NCI-H2029 (cell line): ENCODE measurements at places on chromosomes 2 and 18.
A peak's percentile ranks its signal among the peaks of the same experiment; 100 is the strongest.

GRCh38 chr2:188526701-188527100 is 235.0 kb downstream of the GULP1 start:
- DNase-seq = no peak

- DNase-seq = no peak
Observed at GRCh38 chr2:239792405-239793084, 232.6 kb downstream of the NDUFA10 start.

DNA sequence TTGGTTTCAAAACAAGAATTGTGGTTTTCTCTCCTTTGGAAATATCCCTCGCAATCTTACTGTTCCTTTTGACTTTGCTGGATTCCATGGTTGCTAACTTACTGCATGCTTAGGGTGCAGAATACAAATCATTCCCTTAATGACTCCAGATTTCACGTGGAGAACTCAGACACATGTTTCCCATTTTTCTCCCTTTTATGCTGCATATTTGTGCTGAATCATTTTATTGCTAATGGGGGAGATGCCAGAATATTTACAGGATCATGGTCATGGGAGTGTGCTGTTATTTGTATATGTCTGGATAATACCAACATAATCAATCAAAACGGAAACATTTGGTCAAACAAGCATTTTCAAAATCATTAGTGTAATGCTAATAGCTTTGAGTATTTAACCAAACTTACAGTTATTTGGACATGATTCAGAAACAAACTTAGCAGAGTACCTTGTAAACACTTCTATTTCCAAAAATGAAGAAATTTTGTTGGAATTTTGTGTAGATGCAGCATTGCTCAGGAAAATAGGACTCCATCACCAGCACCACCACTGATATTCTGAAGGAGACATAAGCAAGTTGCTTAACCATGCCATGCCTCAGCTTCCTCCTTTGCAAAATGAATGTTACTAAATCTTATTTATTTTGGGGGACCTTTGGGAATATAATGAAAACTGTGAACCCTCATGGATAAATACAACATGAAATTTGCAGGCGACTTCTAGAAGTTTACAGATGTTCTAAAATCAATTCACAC is 122.5 kb upstream of the RND3 start:
- no peak for DNase-seq

GRCh38 chr2:237864940-237865622 is 5.7 kb downstream of the RAMP1 start:
- no peak for DNase-seq

GRCh38 chr18:24198461-24198860 is 59.6 kb downstream of the CABYR start:
- DNase-seq = no peak

- no peak for DNase-seq
Observed at GRCh38 chr18:5894611-5895298, 567 bp downstream of the TMEM200C start.

- no peak for DNase-seq
Observed at GRCh38 chr2:42934580-42935186, 142.3 kb upstream of the HAAO start.

GRCh38 chr2:100397976-100398375 is 19.5 kb downstream of the CHST10 start:
- DNase-seq = no peak

DNA sequence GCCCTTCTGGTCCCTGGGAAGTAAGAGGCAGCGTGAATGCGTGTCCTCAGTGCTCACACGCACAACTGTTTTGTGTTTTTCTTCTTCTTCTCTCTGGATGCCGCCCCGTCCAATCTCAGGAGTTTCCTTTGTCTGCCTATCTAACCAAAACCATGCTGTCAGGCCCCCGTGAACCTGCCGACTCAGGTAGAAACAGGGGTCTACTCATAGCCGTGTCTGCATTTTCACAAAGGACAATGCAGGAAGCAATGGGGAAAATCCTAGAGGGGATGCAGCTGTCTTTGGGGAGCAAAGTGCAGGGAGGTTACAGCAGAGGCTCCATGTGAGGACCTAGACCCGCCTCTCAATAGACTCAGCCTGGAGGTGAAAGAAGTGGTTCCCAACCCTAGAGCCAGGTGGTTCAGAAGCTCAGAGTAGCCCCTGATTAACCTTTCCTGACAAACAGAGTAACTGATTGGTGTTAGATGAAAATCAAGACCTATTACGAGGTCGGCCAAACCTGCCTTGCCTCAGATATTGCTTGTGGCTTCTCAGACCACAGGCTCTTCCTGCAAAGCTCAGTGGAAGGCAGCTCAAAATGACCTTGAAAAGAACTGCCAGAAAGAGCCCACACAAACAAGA is 49.3 kb downstream of the CD226 start:
- DNase-seq = no peak

DNA sequence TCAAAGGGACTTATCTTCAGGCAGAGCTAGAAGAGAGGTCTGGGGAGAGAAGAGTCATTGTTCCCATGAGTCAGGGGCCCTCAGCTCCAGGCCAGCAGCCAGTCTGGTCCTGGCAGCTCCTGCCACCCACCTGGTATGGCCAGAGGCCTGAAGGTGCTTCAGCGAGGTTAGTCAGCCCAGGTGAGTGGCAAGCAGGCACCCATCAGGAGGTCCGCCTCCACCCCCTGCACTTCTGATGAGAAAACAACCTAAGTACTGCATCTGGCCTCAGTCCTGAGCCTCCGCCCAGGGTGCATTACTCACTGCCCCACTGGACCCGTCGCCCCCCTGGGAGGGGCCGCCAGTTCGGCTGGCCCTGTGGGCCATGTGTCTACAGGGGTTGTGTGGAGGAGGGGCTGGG is 130.2 kb downstream of the INHBB start:
- DNase-seq = peak; percentile 9

DNA sequence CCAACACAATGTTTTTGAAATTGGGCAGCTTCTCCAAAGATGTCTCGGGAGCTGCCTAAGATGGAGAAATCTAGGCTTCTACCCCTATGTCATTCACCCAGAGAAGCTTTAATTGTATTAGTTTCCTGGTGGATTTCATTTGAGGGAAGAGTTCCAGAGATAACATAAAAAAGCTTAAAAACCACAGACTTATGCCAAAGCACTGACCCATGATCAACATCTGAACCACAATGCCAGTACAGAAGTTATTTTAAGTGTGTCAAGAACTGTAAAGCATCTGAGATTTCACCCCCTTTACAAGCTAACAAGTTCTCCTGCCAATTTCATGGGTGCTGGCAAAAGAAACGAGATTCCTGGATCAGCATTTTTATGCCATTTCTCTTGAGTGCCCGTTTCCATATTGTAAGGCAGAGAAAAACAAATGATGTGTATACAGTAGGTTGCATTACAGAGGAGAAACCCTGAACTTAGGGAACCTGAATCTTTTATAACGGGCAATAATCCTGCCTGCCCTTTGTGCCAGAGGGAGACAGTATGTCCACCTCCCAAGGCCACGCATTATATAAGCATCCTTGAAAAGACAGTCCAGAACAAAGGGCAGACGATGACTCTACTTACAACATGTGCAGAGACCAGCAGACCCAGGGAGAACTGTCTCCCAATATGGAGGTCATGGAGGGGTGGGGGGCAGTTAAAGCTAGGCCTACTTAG is 44.1 kb downstream of the MREG start:
- DNase-seq = no peak

GRCh38 chr18:44764863-44765262 is 84.2 kb downstream of the SETBP1 start:
- DNase-seq = no peak

GRCh38 chr2:75108937-75109482 is 90.3 kb downstream of the TACR1 start:
- DNase-seq = no peak

DNA sequence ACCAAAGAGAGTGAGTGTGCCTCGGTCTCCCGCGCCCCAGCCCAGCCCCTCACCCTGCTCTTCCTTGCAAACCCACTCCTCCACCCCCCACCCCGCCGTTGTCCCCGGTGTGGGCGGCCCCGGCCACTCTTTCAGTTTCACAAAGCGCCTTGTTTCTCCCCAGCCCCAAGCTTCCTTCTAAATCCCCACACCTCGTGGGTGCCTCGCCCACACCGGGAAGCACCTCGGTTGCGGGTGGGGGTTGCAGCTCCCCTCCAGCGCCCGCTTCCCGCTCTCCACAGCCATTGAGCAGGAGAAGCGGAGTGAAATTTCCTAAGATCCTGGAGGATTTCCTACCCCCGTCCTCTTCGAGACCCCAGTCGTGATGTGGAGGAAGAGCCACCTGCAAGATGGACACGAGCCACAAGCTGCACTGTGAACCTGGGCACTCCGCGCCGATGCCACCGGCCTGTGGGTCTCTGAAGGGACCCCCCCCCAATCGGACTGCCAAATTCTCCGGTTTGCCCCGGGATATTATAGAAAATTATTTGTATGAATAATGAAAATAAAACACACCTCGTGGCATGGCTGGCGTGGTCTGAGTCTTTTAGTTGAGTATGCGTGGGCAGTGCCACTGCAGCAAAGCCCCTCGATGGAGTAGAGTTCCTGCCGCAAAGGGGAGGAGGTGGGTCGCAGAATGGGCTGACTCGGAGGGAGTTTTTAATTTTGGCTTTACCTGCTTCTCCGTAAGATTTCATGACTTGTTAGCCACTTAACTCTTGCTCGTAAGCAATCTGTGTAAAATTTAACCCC is 848 bp downstream of the TMSB10 start:
- no peak for DNase-seq

GRCh38 chr2:241157841-241158545 is 7.7 kb downstream of the PPP1R7 start:
- no peak for DNase-seq

DNA sequence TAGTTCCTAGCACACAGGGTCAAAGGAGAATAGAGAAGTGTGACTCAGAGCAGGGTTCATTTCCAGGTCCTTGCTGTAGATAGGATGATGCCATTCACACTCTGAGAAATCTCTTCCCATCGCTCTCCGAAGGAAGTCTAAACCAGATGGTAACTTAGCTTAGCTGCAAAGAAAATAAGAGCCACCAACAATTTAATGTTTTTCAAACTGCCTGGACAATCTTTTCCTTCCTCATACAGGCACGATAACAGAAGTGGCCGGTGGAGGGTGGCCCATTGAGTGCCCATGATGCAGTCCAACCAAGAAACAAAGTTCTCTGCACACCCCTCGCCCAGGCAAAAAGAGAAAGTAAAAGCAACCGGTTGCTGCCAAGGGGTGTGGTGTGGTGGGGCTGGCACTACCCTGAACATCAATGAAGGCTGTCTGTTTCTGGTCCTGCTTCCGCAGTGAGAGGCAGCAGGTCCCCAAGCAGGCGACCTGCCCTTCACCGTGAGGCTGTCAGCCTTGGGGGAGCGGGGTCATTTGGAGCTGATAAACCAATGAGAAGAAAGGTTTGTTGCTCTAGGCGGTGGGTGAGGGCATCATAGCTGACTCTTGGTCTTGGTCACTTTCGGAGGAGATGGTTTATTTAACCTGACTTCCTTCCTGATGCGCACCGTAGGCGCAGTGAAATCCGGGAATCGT is 105.6 kb upstream of the CD302 start:
- peak; percentile 14 for DNase-seq

DNA sequence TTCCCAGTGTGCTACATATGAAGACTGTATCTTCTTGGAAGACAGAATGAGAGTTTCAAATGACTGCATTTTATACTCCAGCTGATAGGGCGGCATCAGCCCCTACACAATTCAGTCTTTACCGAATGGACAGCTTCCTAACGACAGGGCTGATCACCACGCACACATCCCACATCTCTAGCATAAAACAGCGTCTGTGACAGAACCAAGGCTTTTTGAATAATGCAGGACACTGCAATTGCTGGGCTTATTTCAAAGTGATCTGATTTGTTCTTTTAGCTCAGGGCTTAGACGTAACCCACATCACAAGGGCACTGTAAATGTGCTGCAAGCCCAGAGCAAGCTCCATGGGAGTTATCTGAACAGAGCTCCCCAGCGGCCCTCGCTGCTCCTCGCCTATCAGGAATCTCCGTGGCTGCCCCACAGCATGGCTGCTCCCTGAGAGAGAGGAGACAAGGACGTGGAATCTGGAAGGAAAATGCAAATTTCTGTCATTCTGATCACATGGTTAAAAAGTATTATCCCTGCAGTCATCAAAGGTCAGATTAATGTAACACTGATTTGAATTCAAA is 158.5 kb upstream of the ALKAL2 start:
- DNase-seq = no peak

DNA sequence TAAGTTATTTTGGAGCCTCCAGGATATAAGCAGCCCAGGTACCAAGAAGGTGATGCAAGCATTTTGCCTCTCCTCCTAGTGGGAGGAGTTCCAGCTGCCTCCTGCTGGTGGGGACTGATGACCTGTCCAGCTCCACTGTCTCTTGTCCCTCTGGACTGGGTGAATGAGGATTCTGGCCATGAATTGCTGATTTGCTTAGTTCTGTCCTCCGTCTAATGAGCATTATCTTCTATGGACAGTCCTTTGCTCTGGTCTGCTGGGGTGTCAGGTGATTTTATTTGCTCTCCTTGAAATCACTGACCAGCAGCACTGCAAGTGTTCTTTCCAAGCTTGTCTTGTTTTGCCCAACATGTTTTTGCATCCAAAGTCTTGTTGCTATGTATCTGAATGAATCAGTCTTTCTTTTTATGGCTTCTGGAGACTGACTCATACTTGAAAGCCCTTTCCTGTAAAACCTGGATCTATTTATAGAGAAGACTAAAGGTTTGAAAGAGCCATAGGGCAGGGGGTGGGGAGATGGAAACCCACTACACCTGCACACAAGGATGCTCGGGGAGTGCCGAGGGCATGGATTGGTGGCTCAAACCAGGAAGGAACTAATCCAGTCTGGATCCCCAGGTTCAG is 40.5 kb upstream of the EFHD1 start:
- DNase-seq = no peak

DNA sequence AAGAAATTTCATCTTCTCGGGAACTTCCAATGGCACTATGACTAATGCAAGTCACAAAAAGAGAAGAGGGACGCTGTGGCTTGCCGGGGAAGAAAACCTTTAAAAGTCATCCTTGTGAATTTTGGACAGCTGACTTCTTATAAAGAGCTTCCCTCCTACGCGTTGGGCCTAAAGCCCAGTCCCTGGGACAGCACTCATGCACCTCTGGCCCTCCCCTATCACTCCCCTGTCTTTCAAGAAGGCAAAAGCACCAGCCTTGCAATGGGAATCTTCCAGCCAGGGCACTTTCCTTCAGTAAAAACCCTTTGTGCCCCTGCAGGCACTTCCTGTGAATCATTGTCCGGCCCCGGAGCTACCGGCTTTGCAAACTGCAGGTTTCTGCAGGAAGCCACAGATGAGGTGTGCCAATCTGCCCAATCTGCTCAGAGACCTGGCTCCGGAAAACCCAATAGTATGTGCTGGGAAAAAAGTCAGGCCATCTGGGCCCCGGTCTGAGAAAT is 7.1 kb downstream of the MREG start:
- no peak for DNase-seq

GRCh38 chr18:10194592-10194991 is 259.8 kb upstream of the APCDD1 start:
- DNase-seq = no peak

- no peak for DNase-seq
Observed at GRCh38 chr2:140639628-140640027, 1491.2 kb downstream of the LRP1B start.
